Stimulated activated CD8-positive, alpha-beta memory T cell treated with anti-CD3 and anti-CD28 coated beads, Interleukin-4, amount 100 ng/mL, for 1 hour (primary cell): ENCODE measurements at places on chromosomes 7 and 10.

- no peak for DNase-seq
These were observed 174.1 kb downstream of the SKAP2 start for GRCh38 chr7:26690135-26690805.

DNA sequence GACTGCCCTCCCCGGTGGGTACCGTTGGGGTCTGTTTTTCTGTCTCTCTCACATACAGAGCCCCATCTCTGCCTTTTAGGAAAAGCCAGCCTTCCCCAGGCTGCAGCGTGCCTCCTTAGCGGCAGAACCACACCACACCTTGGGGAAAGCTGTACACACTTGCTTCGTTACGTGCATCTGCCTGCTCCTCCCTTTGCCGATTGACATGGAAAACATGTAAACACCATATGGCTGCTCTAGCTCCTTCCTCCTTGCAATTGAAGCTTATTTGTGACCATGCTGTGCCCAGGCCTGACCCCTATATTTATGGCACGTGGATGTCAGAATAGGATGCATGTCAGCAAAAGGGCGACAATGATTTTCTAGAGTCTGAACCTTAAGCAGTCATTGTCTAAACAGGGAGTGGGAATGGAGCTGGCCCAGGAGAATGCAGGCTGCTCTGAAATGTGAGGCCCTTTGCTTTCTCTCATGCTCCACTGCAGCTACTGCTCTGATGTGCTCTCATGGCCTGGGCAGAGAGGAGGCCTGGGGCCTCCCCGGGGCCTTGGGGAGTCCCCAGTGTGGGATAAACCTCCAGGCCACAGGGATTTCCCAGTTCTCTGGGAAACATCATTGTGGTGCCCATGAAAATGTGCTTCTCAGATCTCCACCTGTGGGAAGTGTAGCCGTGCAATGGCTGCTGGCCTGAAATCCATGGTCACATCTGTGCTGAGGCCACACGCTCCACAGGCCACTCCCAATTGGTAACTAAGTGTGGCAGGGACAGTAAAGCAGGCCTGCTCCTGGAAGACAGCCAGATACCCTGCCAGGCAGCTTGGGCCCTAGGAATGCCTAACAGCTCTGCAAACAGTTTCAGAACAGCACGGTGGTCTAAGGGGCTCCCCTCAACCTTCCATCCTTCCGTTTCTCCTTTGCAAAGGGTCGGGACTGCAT lies 18.6 kb downstream of the PDE6C start:
- no peak for DNase-seq

- no peak for DNase-seq
These were observed 42.2 kb upstream of the NEUROD6 start for GRCh38 chr7:31382722-31383121.

GRCh38 chr7:31487476-31487875 lies 26.4 kb upstream of the ITPRID1 start:
- no peak for DNase-seq

DNA sequence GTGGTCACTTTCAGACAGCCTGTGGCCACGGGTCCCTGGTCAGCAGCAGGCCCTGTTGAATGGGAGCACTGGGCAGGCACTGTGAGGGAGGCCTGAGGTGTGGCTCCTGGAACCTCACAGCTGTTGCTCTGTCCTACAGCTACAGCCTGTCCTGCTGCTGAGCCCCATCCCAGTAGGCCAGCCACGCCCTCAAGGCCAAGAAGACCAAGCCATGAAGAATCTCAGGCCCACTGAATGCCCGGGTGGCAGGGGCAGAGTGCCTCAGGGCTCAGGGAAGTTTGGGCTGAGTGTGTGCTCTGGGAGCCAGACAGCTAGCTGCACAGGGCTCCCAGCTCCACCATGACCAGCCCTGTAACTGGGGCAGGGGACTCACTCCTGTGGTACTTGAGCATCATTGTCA lies 363.5 kb upstream of the NUPR2 start:
- DNase-seq: no peak

- no peak for DNase-seq
These were observed 232.1 kb upstream of the SEMA3C start for GRCh38 chr7:81150951-81151361.

DNA sequence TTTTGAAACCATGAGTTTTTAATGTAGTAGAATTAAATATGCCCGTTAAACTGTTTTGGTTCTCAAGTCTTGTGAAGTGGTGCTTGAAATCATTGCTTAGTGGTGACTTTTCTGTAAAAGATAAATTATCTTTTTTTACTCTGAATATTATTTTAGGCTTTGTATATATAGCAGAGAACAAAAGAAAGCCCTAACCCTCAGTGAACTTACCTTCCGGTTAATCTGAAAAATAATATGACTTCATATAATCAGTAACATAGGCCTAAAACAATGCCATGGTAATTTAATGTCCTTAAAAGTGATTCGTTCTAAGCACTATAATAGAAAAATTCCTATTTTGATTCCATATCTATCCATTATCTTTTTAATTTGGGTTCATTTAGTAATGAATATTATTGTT lies 21.8 kb downstream of the AKAP9 start:
- no peak for DNase-seq

DNA sequence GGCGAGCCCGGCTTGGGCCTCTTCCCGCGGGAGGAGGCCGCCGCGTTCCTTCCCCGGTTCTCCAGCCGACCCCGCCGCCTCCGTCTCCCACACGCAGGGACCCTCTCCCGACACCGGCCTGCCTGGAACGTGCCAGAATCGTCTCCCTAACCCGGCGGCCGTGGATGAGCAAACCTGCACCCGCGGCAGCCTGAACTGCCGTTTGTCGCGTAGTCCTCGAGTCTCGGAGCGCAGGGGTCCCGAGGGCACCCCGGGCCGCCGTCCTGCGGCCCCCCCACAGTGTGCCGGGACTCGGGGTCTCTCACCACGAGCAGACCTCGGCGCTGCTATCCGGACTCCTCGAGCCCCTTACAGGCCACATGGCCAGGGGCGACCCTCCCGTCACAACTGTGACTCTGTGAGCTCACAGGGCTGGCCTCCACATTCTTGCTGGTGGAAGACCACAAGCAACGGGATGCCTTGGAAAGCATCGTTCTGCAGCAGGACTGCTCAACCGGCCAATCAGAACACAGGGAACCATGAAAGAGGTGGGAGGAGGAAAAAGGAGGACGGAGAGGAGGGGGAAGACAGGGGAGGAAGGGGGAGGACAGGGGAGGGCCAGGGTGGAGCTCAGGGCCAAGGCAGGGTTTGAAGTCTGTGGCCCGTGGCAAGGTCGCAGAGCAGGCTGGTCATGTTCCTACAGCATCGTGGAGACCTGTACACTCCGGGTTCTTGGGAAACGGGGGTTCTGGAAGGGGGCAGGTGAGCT lies 276.9 kb downstream of the DNAJB6 start:
- DNase-seq: no peak

DNA sequence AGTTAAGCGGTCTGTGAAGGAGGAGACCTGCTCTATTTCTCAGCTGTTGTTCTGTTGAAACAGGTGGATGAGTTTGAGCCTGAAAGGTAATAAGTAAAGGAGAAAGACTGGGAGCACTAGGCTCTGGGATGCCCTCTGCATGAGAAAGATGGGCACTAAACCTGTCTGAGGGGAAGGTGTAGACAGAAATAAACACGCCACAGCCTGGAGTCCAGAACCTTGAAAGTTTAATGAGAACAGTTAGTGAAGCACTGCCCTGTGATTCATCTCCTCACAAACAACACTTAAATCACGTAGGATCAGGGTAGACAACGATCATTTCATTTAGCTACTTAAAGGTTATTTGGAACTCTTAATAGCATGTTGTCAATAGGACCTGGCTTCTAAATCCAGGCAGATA lies 193.1 kb downstream of the PHTF2 start:
- DNase-seq: no peak

GRCh38 chr10:124221356-124222317 lies 128.2 kb upstream of the CHST15 start:
- DNase-seq: no peak

DNA sequence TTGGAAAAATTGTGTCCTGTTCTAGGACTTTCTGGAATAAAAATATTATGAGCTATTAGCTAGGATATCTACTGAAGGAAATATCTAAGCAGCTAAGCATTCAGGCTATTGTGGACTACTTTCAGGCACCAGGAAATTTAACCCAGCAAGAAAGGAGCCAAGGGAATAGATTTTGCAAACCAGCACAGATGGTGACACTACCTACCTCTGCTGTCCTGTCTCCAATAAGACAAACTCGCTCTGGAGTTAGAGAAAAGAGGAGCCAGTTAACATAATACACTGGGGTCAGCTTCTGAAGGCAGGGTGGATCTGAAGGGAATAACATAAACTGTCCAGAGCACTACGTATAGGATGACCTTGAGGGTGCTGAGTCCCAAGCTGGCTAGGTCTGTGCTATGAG lies 223.7 kb upstream of the PRSS58 start:
- DNase-seq: no peak

- DNase-seq: no peak
These were observed 49.3 kb downstream of the JAKMIP3 start for GRCh38 chr10:132114953-132115520.

DNA sequence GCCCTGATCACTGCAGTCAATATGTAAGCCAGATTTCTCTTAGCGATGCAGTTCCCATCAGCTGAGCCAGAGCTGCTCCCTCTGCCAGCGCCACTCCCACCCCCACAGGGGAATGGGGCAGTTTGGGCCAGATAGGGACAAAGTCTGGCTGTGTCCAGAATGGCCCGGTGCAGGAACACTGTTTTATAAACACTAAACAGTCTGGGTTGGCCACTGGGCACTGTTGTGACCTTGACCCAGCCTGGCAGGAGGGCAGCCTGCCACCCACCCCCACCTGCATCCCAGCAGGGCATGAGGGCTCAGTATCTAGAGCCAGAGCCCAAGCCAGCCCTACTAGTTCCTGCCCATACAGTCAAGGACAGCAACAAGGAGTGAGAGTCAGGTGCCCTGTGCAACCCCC lies 1.3 kb downstream of the OGDHL start:
- no peak for DNase-seq
